ENCODE measurements at places on chromosomes 1 and 21.

DNA sequence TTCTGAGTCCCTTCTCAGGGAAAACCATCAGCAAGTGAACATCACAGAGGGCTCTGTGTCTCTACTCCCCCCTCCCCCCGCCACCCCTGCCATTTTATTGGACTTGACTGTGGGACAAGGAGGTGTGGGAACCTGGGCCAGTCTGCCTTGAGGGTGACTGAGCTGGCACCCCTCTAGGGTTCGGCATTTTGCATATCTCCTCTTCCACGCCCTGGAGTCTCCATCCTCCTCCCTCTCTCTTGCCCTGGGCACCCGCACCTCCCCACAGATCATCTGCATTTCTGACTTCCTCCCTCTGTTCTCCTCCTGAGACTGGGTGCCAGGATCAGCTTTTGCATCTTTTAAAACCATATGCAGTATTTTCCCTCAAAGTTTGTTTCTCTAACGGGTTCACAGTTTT lies 107.1 kb upstream of the ERRFI1 start:
- no peak for DNase-seq

GRCh38 chr1:100775483-100775882 lies 55.9 kb downstream of the VCAM1 start:
- DNase-seq: no peak

GRCh38 chr1:237910834-237911233 lies 20.1 kb upstream of the ZP4 start:
- DNase-seq: no peak

- DNase-seq: no peak
Observed at GRCh38 chr21:37899146-37899545, 17.1 kb downstream of the KCNJ6 start.

DNA sequence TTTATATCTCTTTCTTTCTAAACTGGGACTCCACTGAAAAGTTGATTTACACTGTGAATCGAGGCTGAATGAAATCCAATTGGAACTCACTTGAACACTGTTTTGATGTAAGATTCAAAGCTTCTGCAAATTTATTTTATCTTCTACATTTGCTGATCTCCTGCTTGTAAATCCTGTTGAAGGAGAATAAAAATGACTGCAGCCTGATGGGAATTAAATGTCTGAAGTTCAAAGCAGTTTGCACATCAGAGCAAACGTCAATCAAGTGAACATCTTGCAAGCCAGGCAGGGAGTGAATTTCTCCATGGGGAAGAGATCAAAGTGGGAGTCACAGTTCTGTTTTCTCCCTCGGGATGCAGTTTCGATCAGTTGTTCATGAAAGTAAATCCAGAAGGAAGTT lies 127.2 kb downstream of the CACHD1 start:
- DNase-seq: no peak

DNA sequence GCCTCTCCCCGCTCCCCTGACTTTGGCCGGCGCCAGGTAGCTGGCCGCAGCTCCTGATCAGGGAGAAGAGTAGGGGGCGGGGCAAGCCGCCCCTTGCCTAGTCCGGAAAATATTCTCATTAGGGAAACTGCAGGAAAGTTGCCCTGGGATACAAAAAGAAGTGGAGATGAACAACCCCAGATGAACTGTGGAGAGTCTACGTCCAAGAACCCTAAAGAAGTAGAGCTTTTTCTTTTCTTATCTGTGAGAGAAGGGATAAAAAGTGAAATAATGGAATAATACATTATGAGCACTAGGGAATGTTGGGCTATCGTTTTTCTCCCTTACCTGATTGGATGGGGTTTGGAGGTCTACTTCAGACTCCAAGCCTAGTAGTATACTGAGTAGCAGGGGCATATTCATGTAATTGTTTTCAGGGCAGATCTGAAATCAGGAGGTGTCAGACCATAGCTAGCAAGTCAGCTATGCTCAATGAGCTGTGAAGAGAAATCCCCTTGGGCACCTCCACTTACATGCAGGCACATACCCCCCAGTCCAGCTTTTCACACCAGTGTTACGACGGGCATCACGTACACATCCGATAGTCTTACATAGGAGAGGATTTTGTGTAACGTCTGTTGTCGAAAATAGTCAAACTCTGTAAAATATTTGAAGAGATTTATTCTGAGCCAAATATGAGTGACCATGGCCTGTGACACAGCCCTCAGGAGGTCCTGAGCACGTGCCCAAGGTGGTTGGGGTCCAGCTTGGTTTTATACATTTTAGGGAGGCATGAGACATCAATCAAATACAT lies 1.7 kb upstream of the DUSP10 start:
- DNase-seq: no peak

DNA sequence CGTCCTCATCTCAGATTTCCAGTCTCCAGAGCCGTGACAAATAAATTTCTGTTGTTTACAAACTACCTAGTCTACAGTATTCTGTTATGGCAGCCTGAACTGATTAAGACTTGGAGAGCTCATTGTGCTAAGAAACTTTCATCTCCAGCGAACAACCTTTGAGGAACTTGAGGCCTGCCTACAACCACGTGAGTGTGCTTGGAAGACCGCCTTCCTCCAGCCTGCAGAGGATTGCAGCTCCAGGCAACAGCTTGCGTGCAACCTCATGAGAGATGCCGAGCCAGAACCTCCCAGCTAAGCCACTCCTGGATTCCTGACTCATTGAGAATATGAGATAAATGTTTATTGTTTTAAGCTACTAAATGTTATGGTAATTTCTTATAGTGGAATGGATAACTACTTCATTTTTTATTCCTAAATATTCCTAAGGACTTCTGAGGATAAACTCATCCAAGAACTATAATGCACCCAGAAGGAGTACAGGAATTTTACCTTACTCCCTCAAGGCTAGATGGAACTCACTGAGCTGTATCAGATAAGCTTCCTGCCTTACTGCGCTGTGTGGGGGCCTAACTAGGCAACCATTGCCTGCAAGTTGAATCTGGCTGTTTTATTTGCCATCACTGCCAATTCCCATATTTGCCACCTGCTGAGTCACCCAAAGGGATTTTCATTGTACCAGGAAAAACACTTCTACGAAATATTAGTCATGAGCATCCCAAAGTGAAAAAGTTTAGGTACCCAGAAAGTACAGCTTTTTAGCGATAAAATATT lies 17.6 kb downstream of the FAM177B start:
- no peak for DNase-seq

- no peak for DNase-seq
Observed at GRCh38 chr1:174153085-174153824, 6.1 kb upstream of the RABGAP1L start.

GRCh38 chr1:25702101-25702775 lies 85.6 kb downstream of the MAN1C1 start:
- no peak for DNase-seq

GRCh38 chr1:38608202-38608864 lies 251.2 kb downstream of the RRAGC start:
- no peak for DNase-seq

GRCh38 chr1:218479436-218480115 lies 134.4 kb downstream of the TGFB2 start:
- DNase-seq: no peak

DNA sequence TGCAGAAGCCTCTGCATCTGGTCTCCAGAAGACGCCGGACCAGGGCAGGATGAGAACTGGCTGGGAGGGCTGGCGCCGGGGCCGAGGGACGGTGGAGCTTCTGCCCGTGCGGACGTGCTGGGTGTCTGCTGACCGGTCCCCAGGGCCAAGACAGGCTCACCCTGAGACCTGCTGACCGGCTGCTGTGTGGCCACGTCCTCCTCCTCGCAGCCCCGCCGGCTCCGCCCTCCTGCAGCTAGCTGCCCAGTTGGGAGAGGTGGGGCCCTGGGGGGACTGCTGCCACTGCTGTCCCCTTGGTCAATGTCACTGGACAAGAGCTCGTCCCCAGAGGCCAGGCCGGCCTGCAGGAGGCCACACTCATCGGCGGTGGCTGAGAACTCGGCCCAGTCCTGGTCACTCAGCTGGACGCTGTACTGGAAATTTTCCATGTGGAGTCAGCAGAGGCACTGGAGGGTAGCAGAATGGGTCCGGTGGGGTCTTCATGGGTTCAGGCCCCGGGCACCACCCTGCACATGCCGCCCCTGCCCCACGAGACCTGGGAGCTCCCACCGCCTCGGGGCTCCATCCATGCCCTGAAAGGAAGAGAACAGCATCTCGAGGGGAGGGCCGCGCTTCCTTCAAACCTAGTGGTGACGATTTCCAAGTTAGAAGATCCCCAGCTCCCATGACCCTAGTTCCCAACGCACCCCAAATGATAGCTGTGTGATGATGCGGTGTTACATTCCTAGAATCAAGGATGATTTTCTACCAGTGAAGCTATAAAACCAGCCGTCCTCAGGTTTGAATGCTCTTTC lies 1.1 kb downstream of the PERM1 start:
- DNase-seq: no peak

DNA sequence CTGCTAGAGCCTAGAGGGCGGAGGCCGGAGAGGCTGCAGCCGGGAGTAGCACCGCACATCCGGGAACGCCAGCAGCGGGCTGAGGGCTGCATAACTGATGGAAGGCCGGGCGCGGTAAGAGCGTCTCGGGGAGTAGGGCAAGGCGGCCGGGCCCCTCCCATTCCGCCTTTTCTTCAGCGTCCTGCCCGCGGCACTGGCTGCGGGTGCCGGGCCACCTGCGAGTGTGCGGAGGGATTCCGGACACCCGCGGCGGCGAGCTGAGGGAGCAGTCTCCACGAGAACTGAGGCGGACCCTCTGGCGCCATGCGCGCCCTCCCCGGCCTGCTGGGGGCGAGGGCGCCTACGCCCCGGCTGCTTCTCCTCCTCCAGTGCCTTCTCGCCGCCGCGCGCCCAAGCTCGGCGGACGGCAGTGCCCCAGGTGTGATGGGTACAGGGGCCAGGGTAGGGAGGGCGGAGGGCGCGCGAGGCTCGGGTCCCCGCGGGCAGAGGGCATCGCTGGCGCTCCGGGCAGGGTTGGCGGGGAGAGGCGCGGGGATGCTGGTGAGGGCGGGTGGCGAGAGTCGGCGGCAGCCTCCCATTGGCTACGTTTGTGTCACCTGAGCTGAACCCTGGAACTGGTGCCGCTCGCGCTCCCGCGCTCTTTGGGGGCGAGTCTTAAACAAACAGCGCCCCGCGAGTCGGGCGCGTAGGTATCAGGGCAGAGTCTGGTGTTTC lies 334.4 kb downstream of the SRGAP2C start:
- DNase-seq: peak; percentile 22

DNA sequence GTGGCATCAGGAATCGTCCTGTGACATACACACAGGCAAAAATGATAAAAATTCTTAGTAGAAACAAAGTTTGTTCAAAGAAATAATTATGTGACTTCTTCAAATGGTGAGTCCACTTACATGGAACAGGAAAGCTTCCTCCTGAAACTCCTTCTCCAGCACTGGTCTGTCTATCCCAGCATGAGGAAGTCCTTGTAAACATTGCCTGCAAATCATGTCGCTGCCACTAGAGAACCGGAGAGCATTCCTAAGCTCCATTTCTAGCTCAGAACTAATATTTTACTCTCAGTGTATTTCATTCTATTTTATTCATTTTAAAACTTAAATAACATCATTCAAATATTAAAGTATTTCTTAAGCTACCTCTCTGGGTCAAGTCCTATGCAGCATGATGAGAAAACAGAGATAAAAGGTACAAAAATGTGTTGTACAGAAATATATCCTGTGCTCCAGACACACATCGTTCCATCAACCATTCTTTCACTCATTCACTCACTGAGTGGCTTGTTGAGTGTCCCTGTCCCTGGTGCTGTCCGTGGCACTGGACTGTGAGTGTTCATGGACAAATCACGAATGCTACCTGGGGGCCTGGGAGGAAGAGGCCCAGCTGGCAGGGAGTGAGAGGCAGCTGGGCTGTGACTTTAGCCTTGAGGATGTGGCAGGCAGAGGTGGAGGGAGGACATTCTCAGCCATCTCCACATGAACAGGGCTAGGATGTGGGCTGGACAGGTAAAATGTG lies 10.0 kb downstream of the CYP4A22 start:
- no peak for DNase-seq

DNA sequence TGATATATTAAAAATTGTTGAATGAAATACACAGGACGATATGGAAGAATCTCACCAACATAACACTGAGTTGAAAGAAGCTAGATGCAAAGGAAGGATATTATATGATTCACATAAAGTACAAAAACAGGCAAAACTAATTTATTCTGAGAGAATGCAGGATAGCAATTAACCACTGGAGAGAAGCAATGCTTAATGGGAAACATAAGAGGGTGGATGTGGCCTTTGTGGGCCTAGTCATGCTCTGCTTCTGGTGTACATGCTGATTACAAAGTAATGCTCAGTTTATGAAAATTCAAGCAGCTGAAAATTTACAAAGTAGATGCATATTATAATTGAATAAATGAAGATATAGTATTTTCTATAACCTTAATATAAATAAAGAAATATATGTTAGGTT lies 326.4 kb upstream of the ADAMTS5 start:
- DNase-seq: no peak

- DNase-seq: peak; percentile 44
Observed at GRCh38 chr21:33266050-33266788, at the start of gene IL10RB. TSS of gene IL10RB (plus strand) at chr21:33266367. CDS start at chr21:33266466, 99 bp downstream.

DNA sequence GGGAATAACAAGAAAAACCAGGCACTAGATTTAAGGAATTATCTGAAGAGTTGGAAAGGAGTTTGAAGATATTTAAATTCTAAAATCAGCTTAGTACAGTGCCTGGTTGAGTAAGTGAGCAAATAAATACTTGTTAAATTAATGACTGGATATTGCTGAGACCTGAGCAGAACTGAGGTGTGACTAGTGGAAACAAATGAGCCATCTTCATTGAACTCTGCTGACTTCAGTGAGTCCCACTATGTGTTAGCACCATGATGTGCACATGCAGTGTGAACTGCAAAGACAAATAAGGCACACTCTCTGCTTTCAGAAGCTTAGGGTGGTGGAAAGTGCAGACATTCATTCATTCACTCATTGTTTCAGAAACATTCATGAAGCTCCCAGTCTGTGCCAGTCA lies 48.7 kb downstream of the ELAPOR1 start:
- no peak for DNase-seq

GRCh38 chr1:186178426-186179043 lies 196.5 kb downstream of the TPR start:
- DNase-seq: no peak

- no peak for DNase-seq
Observed at GRCh38 chr1:178587096-178587495, 74.2 kb downstream of the TEX35 start.

DNA sequence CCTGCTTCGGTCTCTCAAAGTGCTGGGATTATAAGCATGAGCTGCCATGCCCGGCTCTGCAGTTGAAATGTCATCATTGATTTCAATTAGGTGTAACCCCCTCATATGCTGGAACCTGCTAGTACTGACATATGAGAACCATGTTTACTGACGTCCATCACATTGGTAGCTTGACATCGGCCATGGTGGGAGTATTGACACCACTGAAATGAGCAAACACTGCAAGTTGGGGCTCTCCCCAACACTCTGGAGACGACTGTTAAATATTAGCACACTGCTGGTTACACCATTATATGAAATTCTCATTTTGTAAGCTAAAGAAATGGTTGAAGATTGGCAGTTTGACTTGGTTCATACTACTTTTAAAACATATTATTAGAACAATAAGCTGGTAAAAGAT lies 63.7 kb downstream of the CNST start:
- no peak for DNase-seq

- peak; percentile 65 for DNase-seq
Observed at GRCh38 chr1:65264197-65264929, 45.0 kb upstream of the DNAJC6 start.
